ENCODE measurements at places on chromosomes 3 and 15. TPM values are rescaled to one million over a fixed set of nuclear protein-coding genes. Genes with fewer than 3 reads are reported as not detected.

The ROBO2 gene
- 1.7 TPM for total RNA-seq

GRCh38 chr15:55552451-55552850 is 35.7 kb downstream of the PYGO1 start:
- no peak for DNase-seq

DNA sequence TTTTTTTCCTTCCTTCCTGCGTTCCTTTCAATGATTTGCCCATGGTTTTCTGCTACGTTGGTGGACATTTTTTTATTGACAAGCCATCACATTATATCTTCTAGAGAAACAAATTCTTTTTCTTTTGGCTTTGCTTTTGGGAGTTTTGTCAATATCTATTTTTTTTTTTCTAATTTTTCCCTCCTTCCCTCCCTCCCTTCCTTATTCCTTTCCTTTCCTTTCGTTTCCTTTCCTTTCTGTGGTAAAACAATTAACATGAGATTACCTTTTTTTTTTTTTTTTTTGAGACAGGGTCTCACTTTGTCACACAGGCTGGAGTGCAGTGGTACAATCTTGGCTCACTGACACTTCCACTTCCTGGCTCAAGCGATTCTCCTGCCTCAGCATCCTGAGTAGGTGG is 153.7 kb downstream of the THRB start:
- DNase-seq: no peak

The SCAANT1 gene
- total RNA-seq: not detected

The TMC3 gene
- not detected for total RNA-seq

DNA sequence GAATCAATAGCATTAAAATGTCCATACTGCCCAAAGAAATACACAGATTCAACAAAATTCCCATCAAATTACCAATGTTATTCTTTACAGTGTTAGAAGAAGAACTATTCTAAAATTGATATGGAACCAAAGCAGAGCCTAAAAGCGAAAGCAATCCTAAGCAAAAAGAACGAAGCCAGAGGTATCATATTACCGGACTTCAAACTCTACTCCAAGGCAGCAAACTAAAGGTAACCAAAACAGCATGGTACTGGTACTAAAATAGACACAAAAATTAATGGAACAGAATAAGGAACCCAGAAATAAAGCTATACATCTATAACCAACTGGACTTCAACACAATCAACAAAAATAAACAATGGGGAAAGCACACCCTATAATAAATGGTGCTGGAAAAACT is 167.5 kb downstream of the ADAMTS9 start:
- no peak for DNase-seq

The NANOGP8 gene
- not detected for total RNA-seq

DNA sequence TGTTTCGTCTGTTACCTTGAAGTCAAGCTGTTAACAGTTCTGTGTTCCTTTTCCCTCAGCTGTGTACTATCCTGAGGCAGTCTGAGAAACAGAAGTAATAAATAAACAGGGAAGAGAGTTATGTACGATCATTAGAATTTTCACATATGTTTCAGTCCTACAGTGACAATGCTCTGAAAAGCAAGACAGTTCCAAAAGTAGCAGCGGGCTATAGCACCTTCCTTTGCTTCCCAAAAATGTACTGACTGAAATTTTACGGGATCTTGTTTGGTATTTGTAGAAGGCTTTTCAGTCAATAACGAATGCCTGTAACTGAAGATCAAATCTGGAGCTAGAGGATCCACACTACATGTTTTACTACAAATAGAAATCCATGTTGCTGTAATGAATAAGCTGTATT is 428.1 kb downstream of the PYDC2 start:
- no peak for DNase-seq

GRCh38 chr15:77821188-77821958 is 188.7 kb upstream of the LINGO1 start:
- peak; percentile 75 for DNase-seq

DNA sequence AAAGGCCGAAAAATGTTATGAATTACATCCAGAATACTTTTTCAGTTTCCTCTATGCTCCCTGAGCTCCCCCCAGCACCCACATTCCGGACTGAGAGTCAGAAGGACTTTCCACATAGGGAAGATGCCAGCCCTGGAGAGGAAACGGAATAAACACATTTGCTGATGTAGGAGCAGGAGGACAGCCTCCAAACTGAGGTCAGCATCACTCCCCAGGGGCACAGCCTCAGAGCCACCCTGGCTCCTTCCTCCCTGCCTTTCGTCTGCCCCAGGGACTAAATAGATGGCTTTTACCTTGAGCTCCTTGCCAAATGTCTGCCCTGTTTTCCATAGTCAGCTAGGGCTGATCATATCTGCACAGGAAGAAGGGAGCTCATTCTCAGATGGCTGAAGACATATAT is 22.6 kb upstream of the SLCO2A1 start:
- no peak for DNase-seq

DNA sequence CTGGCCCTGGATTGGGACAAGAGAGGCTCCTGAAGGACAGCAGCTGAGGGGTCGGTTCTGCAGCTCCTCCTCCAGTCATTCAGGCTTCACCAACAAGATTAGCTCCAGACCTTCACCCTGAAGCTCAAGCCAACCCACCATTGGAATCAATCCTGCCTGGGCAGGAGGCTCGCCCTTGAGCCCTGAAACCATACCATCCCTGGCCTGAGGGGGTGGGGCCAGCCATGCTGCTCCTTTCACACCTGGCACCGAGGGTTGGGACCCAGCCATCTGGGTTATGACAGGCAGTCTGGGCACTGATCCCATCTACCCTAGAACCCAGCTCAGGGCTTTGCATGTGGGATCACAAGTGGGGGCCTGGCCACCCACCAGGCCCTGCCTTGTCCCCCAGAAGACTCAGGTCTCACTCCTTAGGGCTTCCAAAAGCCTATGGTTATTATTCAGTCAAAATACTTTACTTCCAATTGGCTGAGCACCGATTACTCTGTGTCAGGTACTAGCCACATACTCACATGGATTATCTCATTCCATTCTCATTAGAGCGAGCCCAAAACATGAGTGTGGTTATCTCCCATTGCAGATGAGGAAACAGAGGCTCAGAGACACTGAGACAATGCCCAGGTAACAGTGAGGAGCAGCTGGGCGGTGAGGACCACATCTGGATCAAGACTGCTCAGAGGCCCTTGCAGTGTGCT is 3.1 kb downstream of the ABHD14B start:
- DNase-seq: no peak

The BCHE gene
- total RNA-seq: 0.20 TPM

The TMEM158 gene
- total RNA-seq: 33.2 TPM

DNA sequence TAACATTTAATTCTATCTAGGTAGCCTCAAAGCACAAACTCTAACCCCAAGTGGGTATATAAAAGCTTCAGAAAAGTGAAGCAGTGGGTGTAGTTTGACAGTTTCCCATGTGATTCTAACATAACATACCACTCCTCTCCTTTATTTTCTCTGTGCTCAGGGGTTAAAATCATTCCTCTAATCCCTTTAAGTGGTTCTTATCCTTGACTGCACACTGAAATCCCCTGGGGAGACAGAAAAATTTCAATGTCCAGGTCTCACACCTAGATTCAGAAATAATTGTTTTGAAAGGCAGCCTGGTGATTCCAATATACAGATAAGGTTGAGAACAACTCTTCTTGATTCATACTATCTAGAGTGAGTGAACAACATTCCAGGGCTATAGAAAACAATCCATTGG is 986.4 kb downstream of the ROBO1 start:
- no peak for DNase-seq

- no peak for DNase-seq
Observed at GRCh38 chr15:58431221-58432149, at the start of gene LIPC. TSS of gene LIPC (plus strand) at chr15:58431991. CDS start at chr15:58432033, 42 bp downstream.

DNA sequence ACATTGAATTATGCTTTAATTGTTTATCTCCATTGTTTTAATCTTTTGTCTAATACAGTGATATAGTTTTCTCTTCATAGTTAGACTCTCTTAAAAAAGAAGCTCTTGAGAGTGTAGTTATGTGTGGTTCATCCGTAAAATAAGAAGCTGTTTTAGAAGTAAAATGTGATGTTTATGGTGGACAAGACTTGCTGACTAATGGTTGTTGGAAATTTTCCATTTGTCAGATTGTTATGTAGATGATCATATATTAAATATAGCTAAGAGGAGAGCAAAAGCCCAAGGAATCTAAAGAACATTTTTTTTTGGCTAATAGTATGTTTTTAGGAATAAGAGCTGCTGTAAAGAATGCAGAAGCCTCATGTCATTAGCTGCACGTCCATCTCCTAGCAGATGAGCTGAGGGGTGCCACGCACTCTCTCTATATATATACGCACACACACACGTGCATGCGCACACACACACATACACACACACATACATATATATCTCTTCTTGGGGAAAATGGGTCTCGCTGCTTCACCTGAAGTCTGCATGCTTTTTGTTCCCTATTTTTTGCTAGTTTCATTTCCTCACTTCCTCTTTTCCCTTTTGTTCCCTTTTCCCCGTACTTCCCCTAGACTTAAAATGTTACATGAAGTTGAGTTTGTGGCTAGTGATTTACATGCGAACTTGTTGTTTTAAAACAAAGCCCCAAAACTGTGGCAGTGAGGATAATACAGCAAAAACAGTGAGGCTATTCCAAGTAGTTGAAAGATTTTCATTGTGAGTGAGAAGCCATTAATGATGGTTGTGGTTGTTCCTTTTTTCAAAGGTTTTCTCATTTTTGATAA is 107.8 kb downstream of the MBNL1 start:
- no peak for DNase-seq

The AP3B2 gene
- total RNA-seq: 0.18 TPM

The CMTM7 gene
- 0.38 TPM for total RNA-seq

GRCh38 chr3:185820973-185821758 is 3.7 kb downstream of the IGF2BP2 start:
- DNase-seq: no peak

The TPRG1 gene
- not detected for total RNA-seq

- no peak for DNase-seq
Observed at GRCh38 chr15:74833376-74834107, 7.1 kb downstream of the CPLX3 start.

DNA sequence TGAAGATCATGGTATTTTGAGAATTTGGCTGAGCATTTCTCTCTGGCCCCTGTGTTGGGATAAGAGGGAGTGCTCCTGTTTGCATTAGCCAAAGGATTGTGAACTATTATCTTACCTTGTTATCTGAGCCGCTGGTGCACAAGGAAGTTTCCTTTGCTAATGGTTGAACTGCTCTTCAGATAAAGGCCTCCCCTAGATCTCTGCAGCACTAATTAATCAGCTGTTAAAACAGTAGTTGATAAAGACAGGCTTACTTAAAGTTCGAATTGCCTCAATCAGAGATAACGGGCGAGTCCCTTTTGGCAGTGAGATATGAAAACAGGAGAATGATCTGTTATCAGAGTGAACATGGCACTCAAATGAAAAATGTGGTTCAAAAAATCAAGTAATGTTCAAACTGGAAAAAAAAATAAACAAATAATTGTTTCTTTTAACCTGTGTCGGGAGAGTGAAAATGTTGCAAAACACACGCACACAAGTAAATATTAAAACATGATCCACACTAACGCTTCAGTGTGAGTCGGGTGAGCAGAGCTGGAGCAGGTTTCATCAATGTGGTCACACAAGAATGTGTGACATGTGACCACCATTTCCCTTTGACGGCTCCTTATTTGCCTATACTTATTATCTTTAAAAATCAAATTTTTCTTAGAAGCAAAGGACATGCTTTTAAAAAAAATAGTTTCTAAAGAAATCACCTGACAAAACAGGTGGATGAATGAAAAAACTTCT is 469.1 kb downstream of the SOX2 start:
- no peak for DNase-seq

DNA sequence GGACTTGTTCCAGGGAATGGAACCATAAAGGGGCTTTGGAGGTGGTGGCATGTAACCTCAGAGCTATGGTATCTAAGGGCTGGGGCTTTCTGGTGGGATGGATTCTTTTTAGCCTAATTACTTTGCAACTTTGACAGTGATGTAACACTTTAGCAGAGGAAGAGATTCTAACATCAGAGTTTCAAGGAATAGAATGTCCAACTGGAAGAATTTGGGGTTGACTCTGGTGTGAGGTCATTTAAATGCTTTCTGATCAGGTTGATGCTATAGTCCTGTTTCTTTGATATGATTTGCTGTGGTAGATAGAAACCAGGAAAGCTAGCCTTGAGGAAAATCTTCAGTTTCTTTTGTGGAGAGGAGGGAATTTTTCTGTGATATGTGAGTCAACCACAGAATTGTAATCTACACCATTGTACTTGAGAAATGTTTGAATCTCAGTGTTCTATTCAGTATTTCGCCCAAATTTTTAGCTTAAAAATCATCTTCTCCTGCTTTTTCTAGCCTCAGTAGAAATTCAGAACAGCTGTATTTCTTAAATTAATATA is 40.0 kb downstream of the ATP2C1 start:
- DNase-seq: no peak

The PRR20G gene
- not detected for total RNA-seq

DNA sequence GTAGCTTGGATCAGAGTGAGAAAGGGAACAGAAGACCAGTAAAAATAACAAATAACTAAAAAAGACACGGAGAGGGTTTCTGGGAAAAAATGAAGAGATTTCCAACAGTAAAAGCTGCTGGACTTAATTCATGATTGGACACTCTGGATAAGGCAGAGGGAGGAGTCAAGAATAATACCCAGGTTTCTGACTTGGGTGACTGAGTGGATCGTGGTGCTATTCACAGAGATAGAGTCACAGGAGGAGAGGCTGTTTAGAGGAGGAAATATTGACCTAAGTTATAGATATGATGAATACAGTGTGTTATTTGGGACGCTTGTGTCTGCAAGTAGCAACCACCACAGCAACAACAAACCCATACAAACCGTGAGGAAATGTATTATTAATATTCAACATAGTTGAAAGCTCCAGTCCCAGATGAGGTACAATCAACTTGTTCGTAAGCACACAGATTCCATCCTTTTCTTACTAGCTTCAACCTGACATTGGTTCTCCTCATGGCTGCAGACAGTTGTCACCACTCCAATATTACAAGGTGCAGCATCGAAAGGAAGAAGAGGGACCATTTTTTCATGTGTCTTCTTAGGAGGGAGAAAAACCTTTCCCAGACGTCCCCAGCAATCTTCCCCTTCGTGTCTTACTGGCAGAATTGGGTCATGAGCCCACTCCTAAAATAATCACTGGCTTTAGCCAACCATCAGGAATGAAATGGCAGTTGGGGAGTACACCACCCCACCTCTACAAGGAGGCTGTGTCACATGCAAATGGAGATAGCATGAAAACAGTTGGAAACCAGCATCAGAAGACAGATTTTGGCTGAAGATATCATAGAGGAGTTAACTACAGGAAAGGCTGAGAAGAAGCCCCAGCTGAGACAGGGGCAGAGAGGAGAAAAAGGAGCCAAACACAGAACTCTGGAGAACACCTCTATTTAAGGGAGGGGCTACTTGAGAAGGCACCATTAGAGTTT is 387.8 kb downstream of the SHQ1 start:
- DNase-seq: peak; percentile 49

GRCh38 chr15:24318981-24319380 is 356.6 kb upstream of the NPAP1 start:
- no peak for DNase-seq

The CCR3 gene
- not detected for total RNA-seq

The SRGAP3 gene
- total RNA-seq: 0.35 TPM

- no peak for DNase-seq
Observed at GRCh38 chr15:51935466-51936104, 36.0 kb downstream of the LEO1 start.

The SH2D7 gene
- not detected for total RNA-seq

The TLR9 gene
- not detected for total RNA-seq

The IL5RA gene
- total RNA-seq: not detected

The GHSR gene
- not detected for total RNA-seq

GRCh38 chr3:101836652-101837598 is 12.4 kb upstream of the NFKBIZ start:
- no peak for DNase-seq

GRCh38 chr3:23129117-23129516 is 74.0 kb upstream of the UBE2E2 start:
- no peak for DNase-seq

Measured in K562 (cell line).